Caco-2 (cell line): ENCODE measurements at places on chromosomes 12 and 14.

- H3K4me3 ChIP-seq: no peak overlapping the region
- no peak for DNase-seq
- peak overlapping the region; percentile 50 for H3K27ac ChIP-seq
These were observed 117.4 kb downstream of the EML1 start for GRCh38 chr14:99910337-99911309.

DNA sequence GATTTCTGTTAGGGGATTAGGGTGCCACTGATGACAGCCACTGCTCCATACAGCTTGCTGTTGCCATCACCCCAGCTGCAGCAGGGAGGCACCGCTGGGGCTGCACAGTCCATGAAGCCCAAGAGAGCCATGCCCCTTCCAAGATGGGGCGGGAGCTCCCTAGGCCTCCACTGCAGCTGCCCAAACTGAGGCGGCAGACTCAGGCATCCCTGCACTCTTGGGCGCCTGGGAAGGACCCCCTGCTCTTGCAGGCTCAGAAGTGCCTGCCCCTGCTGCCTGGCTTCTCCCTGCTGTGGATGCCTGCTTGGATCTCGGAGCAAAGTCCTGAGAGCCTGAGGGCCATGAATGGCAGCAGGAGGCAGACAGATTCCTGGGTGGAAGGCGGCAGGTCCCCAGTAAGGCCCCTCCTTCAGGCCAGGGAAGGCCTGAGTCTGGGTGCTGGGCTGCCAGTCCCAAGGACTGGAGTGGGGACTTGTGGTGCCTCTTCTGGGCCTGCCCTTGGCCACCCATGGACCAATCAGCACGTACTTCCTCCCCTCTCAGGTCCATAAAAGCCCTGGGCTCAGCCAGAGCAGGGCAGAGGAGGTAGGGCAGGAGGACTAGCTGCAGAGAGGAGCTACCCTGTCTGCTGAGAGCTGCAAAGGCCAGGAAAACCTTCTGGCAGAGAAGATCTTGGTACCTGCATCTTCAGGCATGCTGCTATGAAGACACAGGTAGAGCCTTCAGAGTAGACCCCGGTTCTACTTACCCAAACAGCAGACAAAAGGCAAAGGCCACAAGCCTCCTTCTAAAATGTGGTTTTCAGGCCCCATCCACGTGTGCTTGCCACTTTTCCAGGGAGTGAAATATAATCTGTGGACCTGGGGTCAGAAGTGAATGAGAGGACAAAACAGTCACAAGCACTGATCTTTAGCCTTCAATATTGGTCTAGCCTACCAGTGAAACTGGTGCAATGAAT, 30.0 kb upstream of the STK38L start:
- no peak for DNase-seq

DNA sequence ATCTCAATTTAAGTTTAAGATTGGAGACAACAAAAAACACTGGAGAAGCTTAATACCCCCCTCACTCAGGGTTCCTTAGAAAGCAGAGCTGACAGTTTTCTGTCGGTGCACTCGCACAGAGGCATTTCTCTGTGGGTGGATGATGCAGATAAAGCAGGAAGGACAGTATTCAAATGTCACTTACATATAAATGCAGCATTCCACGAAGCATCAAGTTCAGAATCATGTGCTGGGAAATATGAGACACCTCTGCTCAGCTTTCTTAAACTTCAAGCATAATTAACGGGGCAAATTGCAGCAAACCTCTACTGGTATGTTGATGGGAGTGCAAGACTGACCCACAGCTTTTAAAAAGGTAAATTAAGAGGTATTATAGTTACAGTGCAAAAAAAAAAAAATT, 68.7 kb downstream of the DICER1 start:
- DNase-seq: no peak
- H3K4me3 ChIP-seq: no peak overlapping the region
- H3K27me3 ChIP-seq: no peaks in the 10 kb centered on the region

GRCh38 chr14:98203421-98203820, 1068.6 kb downstream of the BCL11B start:
- no peaks in the 10 kb centered on the region for H3K36me3 ChIP-seq
- H3K27me3 ChIP-seq: no peaks in the 10 kb centered on the region
- no peak overlapping the region for H3K27ac ChIP-seq
- no peak for DNase-seq
- no peaks in the 10 kb centered on the region for H3K4me1 ChIP-seq

DNA sequence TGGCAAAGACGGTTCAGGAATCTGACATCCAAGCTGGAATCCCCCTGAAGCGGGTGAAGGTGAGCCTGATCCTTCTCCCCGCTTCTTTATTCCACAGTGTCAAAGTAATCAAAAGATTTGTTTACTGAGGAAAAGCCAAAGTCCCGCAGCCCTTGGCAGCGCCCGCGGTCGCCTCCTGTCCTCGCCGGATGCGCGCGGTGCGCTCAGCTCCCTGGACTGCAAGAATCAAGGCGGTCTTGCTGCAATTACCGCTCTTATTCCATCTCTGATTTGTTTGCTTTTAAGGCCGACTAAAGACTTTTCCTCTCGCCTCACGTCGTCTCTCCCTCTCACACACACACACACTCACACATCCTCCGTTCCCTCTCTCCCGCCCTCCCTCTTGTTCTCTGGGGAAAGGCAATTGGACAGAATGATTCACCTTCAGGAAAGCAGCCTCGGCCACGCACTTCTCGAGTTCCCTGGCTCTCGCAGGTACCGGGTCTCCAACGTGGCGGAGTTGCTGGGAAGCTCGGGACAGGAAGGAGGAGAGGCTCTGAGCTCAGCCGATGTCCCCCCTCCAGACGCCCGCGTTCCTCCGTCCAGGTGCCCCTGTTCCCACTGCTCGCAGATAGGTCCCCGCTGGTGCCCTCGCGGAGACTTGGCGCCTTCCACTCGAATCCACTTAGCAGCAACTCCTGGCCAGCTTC, 68.6 kb upstream of the USP15 start:
- DNase-seq: no peak
- no peaks in the 10 kb centered on the region for H3K36me3 ChIP-seq
- H3K4me3 ChIP-seq: no peak overlapping the region
- no peak overlapping the region for H3K27ac ChIP-seq
- no peaks in the 10 kb centered on the region for H3K4me1 ChIP-seq
- H3K27me3 ChIP-seq: no peaks in the 10 kb centered on the region; the same call in 1 of the 2 replicates

GRCh38 chr12:9064201-9064814, 51.4 kb downstream of the A2M start:
- peaks cover 8% of the 10 kb centered on the region for H3K4me1 ChIP-seq
- peak overlapping the region; percentile 66 for H3K27ac ChIP-seq
- peak overlapping the region; percentile 94 for H3K4me3 ChIP-seq
